ENCODE measurements at places on chromosomes 3 and 15.

DNA sequence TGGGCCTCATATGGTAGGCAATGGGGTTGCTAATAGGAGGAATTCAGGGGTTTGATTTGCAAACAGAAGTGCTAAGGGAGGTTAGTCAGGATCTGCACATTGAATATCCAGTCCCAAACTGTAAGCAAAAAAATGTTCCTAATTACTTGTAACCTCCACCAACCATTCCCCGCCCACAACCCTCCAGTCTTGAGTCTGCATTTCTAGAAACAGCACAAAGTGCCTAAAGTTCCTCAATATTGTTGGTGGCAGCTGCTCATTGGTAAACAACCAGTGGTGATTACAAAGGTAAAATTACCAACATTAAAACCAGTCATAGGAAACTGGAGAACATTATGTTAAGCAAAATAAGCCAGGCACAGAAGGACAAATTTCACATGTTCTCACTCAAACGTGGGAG, 18.9 kb downstream of the HDC start:
- peaks cover 31% of the 10 kb centered on the region for H3K4me1 ChIP-seq
- no peaks in the 10 kb centered on the region for H3K27me3 ChIP-seq
- no peak overlapping the region for H3K4me3 ChIP-seq

GRCh38 chr3:3771567-3771966, 27.7 kb upstream of the LRRN1 start:
- no peaks in the 10 kb centered on the region for H3K27me3 ChIP-seq
- no peak overlapping the region for H3K27ac ChIP-seq
- no peak overlapping the region for H3K4me3 ChIP-seq
- DNase-seq, result no peak

DNA sequence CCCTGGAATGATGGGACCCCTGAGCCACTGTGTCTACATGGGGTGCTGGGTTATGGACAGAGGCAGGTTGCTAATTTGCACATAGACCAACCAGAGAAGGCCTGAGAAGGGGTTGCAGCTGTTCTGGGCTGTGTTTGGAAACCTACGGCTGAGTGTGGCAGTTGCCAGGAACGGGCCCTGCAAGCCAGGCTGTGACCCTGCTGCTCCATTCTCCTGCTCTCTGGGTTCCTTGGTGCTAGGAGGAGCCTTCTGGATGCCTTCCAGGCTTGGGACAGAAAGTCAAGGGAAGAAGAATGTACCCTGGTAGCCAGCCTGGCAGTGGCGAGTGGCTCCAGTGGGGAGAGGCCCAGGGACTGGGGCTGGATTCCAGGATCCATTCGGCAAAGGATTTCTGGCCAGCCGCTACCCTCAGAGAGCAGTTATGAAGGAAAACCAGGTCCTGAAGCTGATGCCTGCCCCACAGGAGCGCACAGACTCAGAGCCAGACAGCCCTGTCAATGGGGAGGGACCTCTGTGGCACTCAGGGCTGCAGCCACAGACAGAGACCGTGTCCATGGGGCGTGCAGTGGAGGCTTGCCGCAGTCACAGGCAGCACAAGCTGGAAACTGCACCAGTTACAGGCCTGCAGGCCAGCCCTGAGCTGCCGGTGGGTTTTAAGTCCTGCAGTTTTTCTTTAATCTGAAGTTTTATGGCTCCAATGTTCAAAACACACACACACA, 55.1 kb upstream of the ACAD9 start:
- H3K27me3 ChIP-seq, result no peaks in the 10 kb centered on the region
- DNase-seq, result no peak
- H3K4me1 ChIP-seq, result peaks cover 3% of the 10 kb centered on the region
- H3K27ac ChIP-seq, result no peak overlapping the region
- H3K36me3 ChIP-seq, result peaks cover 7% of the 10 kb centered on the region
- no peak overlapping the region for H3K4me3 ChIP-seq

- no peak overlapping the region for H3K4me3 ChIP-seq
- no peaks in the 10 kb centered on the region for H3K27me3 ChIP-seq
- peaks cover 72% of the 10 kb centered on the region for H3K36me3 ChIP-seq
Observed at GRCh38 chr3:16504242-16504641, 9.3 kb downstream of the RFTN1 start.

- no peaks in the 10 kb centered on the region for H3K27me3 ChIP-seq
- H3K4me3 ChIP-seq, result no peak overlapping the region
- DNase-seq, result no peak
- H3K36me3 ChIP-seq, result no peaks in the 10 kb centered on the region
Observed at GRCh38 chr15:77775837-77776236, 143.1 kb upstream of the LINGO1 start.

DNA sequence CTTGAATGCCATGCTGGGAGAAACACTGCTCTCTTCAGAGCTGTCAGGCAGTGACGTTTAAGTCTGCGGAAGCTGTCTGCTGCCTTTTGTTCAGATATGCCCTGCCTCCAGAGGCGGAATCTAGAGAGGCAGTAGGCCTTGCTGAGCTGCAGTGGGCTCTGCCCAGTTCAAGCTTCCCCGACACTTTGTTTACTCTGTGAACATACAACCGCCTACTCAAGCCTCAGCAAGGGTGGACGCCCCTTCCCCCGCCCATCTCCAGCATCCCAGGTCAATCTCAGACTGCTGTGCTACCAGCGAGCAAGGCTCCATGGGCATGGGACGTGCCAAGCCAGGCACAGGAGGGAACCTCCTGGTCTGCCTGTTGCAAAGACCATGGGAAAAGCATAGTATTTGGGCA, 99.7 kb downstream of the TAFA4 start:
- peaks cover 1% of the 10 kb centered on the region for H3K27me3 ChIP-seq
- no peak for DNase-seq
- H3K4me1 ChIP-seq, result no peaks in the 10 kb centered on the region

DNA sequence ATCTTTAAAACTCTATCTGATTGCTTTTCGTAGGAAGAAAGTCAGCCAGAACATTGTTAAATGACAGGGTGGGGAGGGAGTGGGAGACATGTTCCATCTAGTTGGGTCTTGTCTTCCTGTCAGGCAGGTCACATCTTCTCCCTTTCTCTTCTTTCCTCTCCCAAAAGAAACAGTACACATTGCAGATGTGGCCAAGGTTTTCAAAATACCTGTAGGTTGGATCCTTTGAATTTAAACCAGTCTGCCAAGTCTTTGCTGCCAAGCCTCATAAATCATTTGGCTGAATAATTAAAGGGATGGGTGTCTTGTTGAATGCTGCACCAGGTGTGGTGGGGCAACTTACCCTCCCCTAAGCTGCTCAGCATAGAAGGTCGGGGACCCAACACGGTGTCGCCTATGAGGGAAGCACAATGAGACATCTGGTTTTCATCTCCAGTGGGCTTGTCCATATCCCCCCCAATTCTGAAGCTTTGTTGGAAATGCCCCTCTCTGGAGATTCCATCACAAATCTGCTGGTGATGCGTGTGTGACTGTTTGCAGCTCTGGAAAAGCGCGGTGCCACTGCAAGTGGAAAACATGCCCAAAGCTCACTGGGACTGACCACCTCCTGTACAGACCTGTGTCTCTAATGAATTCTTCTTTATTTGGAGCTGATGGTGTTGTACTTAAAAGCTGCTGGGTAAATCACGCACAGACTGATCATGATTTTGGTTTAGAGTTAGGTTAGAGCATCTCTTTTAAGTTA, 112.6 kb downstream of the FILIP1L start:
- DNase-seq, result no peak
- H3K27me3 ChIP-seq, result no peaks in the 10 kb centered on the region

DNA sequence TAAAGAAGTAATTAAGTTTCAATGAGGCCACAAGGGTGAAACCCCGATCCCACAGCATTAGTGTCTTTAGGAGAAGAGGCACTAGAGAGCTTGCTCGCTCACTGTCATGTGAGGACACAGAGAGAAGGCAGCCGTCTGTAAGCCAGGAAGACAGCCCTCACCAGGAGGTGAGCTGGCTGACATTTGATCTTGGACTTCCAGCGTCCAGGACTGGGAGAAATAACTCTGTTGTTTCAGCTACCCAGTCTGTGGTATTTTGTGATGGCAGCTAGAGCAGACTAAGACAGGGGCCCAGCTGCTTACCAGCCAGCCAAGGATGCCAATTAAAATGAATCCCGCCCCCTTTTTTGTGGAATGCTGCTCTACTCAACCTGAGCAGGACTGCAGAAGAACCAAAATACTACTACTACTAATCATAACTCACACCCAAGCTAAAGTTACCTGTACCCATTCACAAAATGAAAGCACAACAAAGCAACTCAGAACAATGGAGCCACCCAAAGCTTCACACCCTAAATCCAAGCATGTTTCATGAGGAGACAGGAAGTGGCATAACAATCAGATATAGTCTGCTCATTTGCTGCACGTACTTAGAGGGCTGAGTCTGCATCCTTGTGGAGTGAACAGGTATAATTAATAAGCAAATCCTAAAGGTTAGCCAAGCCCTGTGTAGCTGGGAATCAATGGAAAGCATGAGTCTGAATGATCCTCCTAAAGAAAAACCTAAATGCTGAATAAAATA, 35.6 kb upstream of the RHCG start:
- H3K36me3 ChIP-seq, result no peaks in the 10 kb centered on the region
- H3K27ac ChIP-seq, result no peak overlapping the region
- no peak for DNase-seq

DNA sequence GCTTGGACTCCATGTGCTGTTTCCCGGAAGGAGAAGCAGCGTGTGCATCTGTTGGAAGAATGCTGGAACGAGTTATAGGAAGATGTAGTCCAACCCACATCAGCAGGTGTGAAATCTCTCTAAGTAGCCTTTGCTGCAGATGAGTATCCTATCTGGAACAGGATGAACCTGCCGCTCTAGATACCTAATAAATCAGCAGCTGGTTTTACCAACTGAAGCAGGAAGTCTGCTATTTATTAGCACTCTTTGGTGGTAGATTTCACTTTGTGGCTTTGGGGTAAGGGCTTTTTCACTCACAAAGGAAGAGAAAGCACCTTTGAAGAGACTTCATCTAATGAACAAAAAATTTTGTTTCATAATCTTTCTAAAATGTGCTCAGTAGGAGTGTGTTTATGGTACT, 66.4 kb downstream of the DCUN1D1 start:
- DNase-seq, result peak; percentile 11
- H3K4me3 ChIP-seq, result no peak overlapping the region
- H3K27ac ChIP-seq, result peak overlapping the region; percentile 85
- peaks cover 17% of the 10 kb centered on the region for H3K36me3 ChIP-seq
- no peaks in the 10 kb centered on the region for H3K27me3 ChIP-seq

GRCh38 chr3:188036375-188037194, 117.4 kb upstream of the LPP start:
- peaks cover 10% of the 10 kb centered on the region for H3K4me1 ChIP-seq
- no peaks in the 10 kb centered on the region for H3K36me3 ChIP-seq
- H3K4me3 ChIP-seq, result no peak overlapping the region
- no peak overlapping the region for H3K27ac ChIP-seq
- no peak for DNase-seq
- peaks cover 2% of the 10 kb centered on the region for H3K27me3 ChIP-seq

- H3K4me1 ChIP-seq, result no peaks in the 10 kb centered on the region
- H3K27ac ChIP-seq, result no peak overlapping the region
- no peaks in the 10 kb centered on the region for H3K27me3 ChIP-seq
- no peak for DNase-seq
- no peak overlapping the region for H3K4me3 ChIP-seq
Observed at GRCh38 chr3:59609657-59610348, 560.0 kb upstream of the CFAP20DC start.

DNA sequence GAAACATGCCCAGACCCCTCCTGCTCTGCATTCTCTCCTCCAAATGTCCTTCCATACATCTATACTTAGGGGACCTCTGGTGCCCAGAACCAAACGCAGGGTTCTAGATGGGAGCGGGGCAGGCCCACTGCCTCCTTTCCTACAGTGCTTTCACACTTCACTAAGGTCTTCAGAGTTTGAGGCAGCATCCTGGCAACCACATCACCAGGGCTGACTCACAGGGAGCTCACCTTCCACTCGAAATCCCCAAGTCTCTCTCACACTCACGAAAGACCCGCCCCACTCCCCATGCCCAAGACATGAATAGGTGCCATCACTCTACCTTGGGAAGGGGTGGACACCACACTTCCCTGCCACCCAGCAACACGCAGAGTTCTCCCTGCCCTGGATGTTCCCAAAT, 18.9 kb downstream of the HOMER2 start:
- no peak overlapping the region for H3K27ac ChIP-seq
- no peaks in the 10 kb centered on the region for H3K27me3 ChIP-seq
- H3K4me1 ChIP-seq, result peaks cover 12% of the 10 kb centered on the region
- H3K36me3 ChIP-seq, result no peaks in the 10 kb centered on the region

DNA sequence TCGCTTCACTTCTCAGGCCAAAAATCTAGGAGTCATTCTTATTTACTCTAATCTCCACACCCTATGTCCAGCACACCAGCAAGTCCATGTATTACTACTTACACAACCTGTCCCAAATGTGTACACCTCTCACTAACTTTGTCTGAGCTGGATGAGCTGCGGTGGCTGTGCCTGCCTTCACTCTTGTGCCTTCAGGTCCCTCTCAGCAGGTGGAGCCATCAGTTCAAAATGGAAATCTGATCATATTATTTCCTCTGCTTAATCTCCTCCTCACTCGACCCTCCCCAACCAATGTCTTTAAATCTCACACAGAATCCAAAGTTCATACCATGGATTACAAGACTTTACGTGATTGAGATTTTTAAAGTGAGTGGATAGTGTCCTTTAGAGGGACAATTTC, 82.8 kb downstream of the SSR3 start:
- H3K27ac ChIP-seq, result no peak overlapping the region
- DNase-seq, result peak; percentile 18
- H3K27me3 ChIP-seq, result peaks cover 10% of the 10 kb centered on the region

DNA sequence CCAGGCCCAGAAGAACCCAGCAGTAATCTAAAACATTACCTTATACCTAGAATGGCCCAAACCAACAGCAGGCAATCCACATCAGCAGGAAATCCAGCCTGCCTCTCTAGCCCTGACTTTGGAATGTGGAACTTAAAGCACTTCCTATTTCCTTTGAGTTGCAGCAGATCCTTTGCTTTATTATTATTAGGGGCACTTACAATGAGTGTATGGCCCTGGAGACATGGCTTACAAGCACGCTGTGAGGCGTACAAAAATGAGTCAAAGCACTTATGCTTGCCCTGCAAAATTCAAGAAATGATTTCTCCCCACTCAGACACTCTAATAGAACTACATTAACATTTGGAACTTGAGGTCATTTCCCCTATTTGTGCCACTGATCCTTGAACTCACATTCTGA, 9.5 kb upstream of the KNSTRN start:
- H3K27ac ChIP-seq, result no peak overlapping the region
- H3K4me1 ChIP-seq, result peaks cover 4% of the 10 kb centered on the region
- H3K27me3 ChIP-seq, result no peaks in the 10 kb centered on the region
- no peaks in the 10 kb centered on the region for H3K36me3 ChIP-seq

DNA sequence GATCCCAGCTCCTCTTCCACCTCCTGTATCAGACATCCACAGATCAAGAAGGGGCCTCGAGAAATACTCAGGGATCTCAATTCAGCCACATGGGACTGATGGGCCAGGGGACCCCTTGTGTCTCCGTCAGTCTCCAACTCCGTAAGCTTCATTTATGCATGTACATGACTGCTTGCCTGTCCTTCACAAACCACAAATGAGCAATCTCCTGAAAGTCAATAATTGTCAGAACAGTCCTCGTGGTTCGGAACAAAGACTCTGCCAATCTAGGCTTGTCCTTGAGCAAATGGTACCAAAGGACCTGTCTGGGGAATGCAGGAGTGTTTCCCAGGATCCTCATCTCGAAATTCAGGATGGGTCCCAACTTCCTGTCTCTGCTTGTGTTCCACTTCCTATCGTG, 20.8 kb downstream of the SLC12A8 start:
- no peak for DNase-seq
- H3K27me3 ChIP-seq, result peaks cover 2% of the 10 kb centered on the region
- no peak overlapping the region for H3K27ac ChIP-seq
- no peak overlapping the region for H3K4me3 ChIP-seq
- H3K36me3 ChIP-seq, result no peaks in the 10 kb centered on the region

- H3K4me3 ChIP-seq, result no peak overlapping the region
- no peak overlapping the region for H3K27ac ChIP-seq
- H3K36me3 ChIP-seq, result no peaks in the 10 kb centered on the region
- H3K4me1 ChIP-seq, result no peaks in the 10 kb centered on the region
Observed at GRCh38 chr15:34644851-34645250, 61.4 kb upstream of the GOLGA8B start.
